Melanocyte of skin (primary cell): ENCODE measurements at places on chromosomes 2 and 18. TPM values are rescaled to one million over a fixed set of nuclear protein-coding genes. Genes with fewer than 3 reads are reported as not detected.

The CAVIN2 gene
- total RNA-seq = 0.36 TPM in 1 of 2 replicates, not detected in the other

The CYS1 gene
- 0.34 and 1.5 TPM in 2 replicates for total RNA-seq

The CD207 gene
- total RNA-seq = 0.34 and 0.36 TPM in 2 replicates

The REG3G gene
- total RNA-seq = not detected in 2 replicates

The ST8SIA5 gene
- 0.15 and 0.33 TPM in 2 replicates for total RNA-seq

The MAPRE3 gene
- 3.2 and 4.0 TPM in 2 replicates for total RNA-seq

The CHPF gene
- total RNA-seq = 197 and 234 TPM in 2 replicates

The C1QL2 gene
- total RNA-seq = not detected in 2 replicates

The TTR gene
- total RNA-seq = not detected in 2 replicates

The TBR1 gene
- total RNA-seq = under 0.01 TPM in 1 of 2 replicates, not detected in the other

The KLHL30 gene
- total RNA-seq = not detected in 2 replicates

The C18orf54 gene
- total RNA-seq = 2.1 and 2.5 TPM in 2 replicates

The TFCP2L1 gene
- not detected in 2 replicates for total RNA-seq

The CGREF1 gene
- 4.7 and 7.6 TPM in 2 replicates for total RNA-seq

The NEURL3 gene
- total RNA-seq = under 0.01 and 0.34 TPM in 2 replicates
